Urinary bladder (tissue), 4 donors: ENCODE measurements at places on chromosomes 12 and 14. TPM values are rescaled to one million over a fixed set of nuclear protein-coding genes. Genes with fewer than 3 reads are reported as not detected.

GRCh38 chr14:22952418-22952817, 4.5 kb downstream of the HAUS4 start:
- no peak for DNase-seq

The CELA1 gene
- not detected for total RNA-seq

DNA sequence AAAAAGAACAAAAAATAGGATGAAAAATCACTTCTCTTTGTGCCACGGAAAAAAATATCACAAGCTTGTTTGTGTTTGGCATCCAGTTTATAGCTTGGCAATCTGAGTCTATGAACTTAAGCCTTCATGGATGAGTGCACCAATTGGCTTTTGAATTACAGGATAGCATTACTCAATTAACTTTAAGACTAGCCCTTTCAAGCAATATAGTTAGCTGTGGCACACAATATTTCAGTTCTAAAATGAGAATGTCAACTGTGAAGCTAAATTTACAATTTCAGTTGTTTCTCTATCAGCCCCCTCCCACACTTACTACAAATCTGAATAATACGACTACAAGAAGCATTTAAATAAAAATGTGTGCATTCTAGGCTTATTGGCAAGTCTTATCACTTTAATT, 8.3 kb downstream of the RERG start:
- DNase-seq, result no peak

DNA sequence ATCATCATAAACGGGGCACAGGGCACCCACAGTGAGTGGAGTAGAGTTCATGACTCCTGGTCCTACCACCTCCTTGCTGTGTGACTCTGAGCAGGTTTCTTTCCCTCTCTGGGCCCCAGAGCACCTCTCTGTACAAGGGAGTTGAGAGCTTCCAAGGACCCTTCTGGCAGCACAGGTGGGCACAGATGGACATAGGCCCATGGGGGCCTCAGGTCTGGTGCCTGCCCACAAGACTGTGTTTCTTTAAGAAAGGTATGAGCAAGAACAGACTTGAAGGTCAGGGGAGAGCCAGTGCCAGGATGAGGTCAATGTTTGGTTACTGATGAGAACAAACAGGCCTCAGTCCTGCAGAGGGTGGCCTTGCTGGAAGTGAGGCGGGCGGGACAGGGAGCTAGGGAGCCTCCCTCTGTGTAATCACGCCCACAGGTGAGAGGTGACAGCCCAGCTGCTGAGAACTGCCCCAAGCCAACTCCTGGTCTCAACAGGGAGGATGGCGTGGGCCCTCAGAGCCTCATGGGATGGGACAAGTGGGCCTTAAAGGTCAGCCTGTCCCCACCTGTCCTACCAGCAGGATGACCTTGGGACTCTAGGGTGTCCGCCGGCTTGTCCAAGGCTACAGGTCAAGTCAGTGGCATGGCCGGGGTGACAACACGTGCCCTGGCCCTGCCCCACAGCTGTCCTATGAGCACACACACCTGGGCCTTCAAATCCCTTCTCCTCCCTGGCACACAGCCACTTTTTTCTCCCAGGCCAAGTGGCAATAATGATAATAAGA, 49.1 kb downstream of the CCDC85C start:
- no peak for DNase-seq

The TAS2R30 gene
- total RNA-seq, result 42.9 TPM

The TPPP2 gene
- total RNA-seq, result not detected

GRCh38 chr12:107306141-107306659, 212.9 kb upstream of the CRY1 start:
- DNase-seq, result no peak

The CBLN3 gene
- total RNA-seq, result 1.8 TPM
